ENCODE measurements at places on chromosomes 3 and 15.

- DNase-seq = no peak
Observed at GRCh38 chr3:45516829-45517228, 77.7 kb upstream of the LIMD1 start.

DNA sequence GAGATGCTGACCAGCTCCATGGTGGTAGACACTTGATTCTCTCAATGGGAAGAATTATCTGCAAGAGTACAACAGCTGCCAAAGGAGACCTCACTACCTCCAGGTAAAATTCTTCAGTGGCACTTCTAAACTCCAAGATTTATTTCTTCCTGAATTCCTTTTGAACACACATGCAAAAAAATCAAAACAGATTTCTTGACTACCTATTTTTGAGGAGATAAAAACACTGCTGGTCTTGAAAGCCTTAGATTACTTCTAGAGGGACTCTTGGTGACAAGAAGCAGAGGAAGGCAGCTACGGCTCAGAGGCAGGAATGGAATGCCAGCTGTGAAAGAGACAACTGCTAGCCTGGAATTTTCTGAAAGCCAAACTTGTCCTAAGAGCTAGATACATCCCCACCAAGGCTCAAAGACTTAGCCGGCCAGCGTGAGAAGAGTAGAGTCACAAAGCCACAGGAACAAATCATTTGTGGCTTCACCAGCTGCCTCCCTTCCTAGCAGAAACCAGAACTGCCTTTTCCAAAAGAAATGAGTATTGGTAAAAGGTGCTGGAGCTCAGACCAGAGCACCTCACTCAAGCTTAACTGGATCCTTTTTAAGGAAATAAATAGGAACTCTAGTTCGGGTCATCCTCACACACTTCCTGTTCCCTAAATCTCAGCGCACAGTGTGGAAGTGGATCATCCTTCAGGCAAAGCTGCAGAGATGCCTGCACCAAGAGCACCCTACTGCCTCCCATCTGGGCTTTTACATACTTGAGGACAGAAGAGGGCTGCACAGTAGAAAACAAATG is 32.6 kb downstream of the CLK3 start:
- DNase-seq = no peak

DNA sequence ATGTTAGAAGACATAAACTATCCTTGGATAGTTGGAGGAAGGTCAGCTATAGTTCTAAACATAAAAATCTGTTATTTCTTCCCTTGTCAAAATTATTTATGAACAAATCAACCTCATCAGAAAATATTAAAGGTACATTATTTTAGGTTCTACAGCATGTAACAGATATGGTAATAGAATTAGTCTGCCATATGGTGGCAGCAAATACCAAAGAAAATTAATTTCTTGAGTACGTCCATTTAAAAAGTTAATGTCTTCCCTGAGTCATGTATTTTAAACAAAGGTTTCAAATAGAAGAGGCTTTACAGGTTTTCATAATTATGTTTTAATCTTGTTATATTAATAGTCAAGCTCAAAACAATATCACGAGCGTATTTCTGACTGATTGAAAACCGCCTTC is 17.9 kb upstream of the ANKRD28 start:
- DNase-seq = peak; percentile 34

GRCh38 chr3:18208091-18208490 is 217.0 kb downstream of the SATB1 start:
- DNase-seq = no peak

DNA sequence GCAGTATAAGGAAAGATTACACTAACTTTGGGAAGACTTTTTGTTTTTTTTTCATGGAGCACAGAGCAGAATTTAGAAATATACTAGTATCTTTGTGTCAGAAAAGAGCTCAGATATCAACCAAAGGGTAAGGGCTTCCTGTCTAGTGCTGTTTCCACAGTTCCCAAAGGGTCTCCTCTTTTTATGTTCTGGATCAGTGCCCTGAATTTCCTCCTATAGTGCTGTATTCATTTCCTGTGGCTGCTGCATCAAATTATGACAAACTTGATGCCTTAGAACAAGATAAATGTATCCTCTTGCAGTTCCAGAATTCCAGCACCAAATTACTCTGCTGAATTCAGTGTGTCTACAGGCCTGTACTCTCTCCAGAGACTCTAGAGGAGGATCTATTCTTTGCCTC is 219.8 kb upstream of the THRB start:
- DNase-seq = no peak

DNA sequence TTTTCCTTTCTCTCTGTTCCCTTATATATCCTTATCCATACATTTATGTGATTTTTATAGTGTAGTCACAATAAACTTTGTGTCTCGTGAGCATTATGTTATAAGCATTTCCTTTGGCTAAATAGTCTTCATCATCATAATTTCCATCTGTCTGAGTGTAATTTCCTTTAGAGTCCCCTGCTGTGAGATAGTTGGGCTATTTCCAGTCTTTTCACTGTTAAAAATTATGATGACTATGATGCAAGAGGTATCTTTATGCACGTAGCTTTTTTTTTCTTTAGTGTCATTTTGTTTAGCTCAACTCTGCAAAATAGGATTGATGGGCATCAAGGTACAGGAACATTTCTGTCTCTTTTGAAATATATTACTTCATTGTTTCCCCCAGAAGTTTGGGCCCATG is 26.9 kb upstream of the CA12 start:
- DNase-seq = no peak

DNA sequence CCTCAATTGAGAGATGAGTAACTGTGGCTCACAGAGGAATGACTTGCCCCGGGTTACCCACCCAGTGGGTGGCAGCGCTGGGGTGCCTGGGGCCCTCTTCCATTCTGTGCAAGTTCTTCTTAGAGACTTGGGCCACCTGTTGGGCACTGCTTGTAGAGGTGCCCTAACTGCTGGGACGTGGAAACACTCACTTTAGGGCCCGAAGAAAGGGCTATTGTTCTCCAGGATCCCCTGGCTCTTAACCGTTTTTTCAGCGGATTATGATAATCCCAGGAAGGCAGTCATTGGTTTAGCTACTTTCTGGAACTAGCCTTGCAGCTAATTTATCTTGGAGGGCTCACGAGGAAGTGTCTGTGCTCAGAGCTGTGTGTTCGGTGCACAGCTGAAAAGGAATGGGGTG is 66.0 kb upstream of the GCNT3 start:
- DNase-seq = no peak

- peak; percentile 91 for DNase-seq
Observed at GRCh38 chr3:15645740-15646501, 44.4 kb downstream of the BTD start.

DNA sequence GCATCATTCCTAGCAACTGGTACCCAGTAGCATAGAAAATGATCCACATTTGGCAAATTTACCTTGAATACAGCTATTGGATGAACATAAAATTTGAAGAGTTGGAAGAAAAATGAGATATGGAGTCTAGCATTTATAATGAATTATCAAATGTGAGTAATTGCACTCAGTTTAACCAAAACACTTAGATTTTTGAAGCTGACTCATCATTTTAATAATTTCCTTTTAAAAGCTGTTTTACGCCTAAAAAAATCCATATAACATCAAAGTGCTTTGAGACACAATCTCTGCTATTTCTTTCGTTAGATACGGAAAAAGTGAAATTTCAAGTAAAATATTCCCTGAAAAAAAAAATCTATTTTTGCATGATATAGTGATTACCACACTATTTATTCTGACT is 767.4 kb downstream of the ROBO2 start:
- no peak for DNase-seq

- no peak for DNase-seq
Observed at GRCh38 chr3:178067721-178068120, 468.5 kb upstream of the KCNMB2 start.

GRCh38 chr3:105284876-105285275 is 81.8 kb upstream of the ALCAM start:
- no peak for DNase-seq

DNA sequence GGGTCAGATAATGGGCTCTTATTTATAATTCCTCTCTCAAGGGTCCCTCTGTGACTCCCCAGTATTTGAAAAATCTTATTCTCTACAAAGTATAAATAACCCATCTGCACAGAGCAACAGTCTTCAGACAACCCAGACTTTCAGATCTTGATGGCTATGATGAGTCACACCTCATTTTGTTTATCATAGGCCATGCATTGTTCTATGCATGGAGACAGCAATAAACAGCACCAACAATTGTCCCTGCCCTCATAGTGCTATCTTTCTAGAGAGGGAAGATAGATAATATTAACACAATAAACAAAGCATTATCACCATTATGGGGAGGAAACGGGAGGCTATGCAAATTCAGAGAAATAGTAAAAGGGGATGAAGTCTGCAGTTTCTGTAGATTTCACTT is 13.4 kb downstream of the FHIT start:
- no peak for DNase-seq

DNA sequence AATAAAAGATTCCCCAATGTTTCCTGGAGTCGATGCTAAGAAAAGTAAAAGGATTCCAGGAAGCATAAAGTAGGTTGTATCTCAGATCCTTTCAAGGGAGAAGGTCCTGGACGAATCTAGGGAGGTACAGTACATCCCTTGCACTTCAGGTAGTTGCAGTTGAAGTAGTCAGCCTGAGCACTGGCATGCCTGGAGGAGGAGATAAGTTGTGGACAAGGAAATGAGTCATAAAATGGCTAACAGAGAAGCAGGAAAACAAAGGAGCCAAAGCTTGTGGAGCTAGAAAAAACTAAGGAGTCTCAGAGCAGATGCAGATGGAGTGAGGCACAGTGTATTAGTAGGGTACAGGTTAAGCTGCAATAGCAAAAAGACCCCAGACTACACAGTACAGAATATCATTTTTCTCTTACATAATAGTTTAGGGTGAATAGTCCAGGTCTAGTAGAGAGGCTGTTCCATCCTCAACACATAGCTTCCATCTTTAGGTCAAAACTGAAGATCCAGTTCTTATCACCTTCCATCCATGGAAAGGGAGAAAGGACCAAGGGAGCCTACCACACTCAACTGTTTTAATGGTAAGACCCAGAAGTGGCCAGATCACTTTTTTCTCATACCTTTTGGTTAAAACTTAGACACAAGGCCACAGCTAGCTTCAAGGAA is 41.3 kb downstream of the COL6A5 start:
- DNase-seq = no peak

GRCh38 chr3:118412503-118412902 is 622.1 kb downstream of the IGSF11 start:
- no peak for DNase-seq
